ENCODE measurements at places on chromosomes 3 and 15. TPM values are rescaled to one million over a fixed set of nuclear protein-coding genes. Genes with fewer than 3 reads are reported as not detected.

DAPK2 gene
- 6.9 TPM for total RNA-seq

TIPIN gene
- total RNA-seq, result 5.0 TPM

ACTC1 gene
- total RNA-seq, result not detected

MB21D2 gene
- 1.4 TPM for total RNA-seq

TM4SF1 gene
- 277 TPM for total RNA-seq
